ENCODE measurements at places on chromosomes 11 and 22.

DNA sequence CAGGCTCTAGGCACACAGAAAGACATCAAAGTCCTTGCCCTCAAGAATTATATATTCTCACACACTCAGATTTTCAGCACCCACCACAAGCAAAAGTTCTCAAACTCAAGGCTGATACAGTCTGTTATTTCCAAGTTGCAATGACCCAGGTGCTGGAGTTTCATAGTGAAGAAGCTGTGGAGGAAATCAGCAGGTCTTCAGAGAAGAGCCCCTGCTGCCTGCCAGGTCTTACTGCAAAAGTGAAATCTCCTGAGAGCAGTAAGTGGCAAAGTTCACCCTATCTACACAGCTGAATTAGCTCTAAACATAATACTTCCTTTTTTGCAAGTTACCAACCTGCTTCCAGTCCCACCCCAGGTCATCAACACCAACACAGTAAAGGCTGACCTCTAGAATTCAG, 64.6 kb downstream of the RPL27A start:
- no peak for DNase-seq

GRCh38 chr11:72038491-72038890, 39.8 kb downstream of the IL18BP start:
- DNase-seq, result peak; percentile 65

DNA sequence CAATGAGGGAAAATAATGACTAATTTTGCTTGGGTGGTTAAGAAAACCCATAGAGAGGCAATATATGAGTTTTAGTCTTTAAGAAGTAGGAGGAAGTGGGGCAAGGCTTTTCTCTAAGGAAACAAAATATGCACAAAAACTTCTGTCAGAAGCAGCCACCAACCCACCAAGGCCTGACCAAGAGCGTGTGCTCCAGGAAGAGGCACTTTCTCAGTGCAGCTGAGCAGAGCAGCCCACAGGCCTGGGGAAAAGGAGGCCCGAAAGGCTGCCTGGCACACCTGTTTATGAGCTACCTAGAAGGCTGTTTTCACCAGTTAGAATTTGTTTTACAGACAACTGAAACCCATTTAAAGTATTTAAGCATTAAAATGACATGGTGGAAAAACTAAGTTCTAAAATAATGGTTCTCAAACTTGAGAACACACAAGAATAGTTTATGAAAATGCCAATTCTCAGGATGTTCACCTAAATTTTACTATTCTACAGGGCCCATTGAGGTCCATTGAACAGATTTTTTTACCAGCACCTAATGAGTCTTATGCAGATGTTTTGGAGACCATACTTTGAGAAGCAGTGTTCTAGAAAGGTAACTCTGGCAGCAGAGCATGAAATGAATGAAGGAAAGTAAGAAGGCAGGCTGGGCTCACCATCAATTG, 160.5 kb upstream of the DDI1 start:
- no peak for DNase-seq

- no peak for DNase-seq
These were observed 130.7 kb downstream of the MN1 start for GRCh38 chr22:27670701-27671412.

- no peak for DNase-seq
These were observed 95.3 kb upstream of the TBCEL start for GRCh38 chr11:120928627-120929026.

DNA sequence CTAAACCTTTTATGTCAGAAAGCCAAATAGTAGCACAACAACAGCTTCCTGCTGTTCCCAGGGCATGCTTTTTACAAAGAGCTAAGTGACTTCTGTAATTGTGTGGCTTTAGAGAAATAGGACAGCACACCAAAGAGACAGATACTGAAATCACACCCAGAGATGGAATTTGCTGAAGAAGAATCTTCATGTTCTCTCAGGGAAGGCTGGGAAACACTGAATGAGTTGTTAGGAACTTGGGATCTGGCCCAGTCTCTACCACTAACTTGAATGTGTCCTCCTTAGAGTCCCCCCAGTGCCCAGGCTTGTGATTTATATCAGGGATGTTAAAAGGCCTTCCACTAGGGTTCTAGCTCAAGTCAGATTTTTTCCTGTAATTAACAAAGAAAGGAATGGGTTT, 175.2 kb downstream of the DBX1 start:
- DNase-seq, result no peak

DNA sequence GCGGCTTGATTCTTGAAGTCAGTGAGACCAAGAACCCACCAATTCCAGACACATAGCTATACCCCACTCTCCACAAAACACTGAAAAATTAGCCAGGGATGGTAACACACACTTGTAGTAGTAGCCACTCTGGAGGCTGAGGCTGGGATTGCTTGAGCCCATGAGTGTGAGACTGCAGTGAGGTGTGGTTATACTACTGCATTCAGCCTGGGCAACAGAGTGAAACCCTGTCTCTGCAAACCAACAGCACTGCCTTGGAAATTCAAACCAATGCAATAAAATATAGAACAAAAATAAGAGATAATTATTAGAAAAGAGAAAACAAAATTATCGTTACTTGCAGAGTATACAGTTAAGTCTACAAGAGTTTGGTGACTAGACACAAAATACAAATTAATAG, 20.2 kb upstream of the PRDM10 start:
- no peak for DNase-seq
